ENCODE measurements at places on chromosomes 2 and 18.
A peak's percentile ranks its signal among the peaks of the same experiment; 100 is the strongest.

- DNase-seq, result no peak
Measured at GRCh38 chr2:101480764-101481163, 5.9 kb upstream of the RFX8 start.

GRCh38 chr18:59063300-59063906 lies 76.3 kb upstream of the SEC11C start:
- DNase-seq, result no peak

DNA sequence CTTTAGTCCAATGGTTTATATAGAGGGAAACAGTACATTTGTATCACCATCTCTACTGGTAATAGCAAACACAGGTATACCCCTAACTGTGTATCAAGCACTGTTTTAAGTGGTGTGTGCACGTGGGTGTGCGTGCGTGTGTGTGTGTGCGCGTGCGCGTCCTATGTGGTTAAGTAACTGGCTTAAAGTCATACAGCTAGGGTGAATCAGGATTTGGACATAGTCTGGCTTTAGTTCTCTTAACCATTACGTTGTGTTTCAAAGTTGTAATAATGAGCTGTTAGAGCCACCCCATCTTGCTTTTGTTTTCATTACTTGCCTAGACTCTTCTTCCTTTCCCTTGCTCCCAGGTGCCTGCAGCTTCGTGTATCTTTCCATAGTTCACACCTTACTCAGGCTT lies 2.1 kb downstream of the HADHB start:
- DNase-seq, result no peak

- DNase-seq, result peak; percentile 28
Measured at GRCh38 chr2:41187376-41188122, 735.7 kb upstream of the SLC8A1 start.

- no peak for DNase-seq
Measured at GRCh38 chr2:207483066-207483465, 46.7 kb upstream of the CREB1 start.

DNA sequence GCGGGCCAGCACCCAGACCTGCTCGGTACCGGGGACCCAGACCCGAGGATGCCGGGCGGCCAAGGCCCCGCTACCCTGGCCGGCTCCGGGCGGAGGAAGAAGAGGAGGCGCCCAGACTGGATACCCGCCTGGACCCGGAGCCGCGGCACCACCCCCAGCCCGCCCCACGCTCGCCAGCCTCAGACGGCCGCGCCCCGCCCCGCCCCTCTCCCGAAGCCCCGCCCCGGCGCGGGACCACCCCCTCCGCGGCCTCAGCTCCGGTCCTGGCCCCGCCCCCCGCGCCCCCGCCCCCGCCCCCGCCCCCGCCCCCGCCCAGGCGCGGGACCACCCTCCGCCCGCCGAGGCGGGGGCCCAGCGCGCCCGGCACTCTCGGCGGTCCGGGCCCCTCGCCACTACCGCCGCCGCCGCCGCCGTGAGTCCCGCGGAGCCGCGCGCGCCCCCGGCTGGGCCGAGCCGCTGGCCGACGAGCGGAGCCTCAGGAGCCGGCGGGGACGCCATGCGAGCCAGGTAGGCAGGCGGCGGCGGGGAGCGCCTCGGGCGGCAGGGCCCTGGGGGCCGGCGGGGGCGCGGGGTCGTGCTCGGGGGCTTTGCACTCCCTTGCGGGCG lies at the start of gene SH3BP4:
Gene SH3BP4, plus strand, starts transcription at position 354 of the 606 bp plus-strand sequence. CDS start 82,986 bp downstream, outside the sequence.
- DNase-seq, result peak; percentile 85

DNA sequence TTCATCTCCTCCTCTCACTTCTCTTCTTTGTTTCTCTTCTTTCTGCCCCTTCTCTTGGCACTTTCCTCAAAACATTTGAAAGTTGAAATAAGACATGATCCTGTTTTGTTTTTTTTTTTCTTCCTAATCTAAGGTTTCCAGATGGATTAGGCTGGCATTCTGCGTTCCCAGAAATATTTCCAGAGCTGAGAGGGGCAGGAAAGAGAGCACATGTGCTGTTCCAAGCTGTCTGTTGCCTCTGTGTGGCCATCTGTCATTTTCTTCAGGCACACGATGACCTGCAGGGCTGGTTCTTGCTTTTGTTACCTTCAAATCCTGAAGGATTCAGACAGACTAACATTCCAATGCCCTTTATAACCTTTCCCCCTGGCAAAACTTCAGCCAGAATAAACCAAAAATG lies 142.9 kb downstream of the RNF144A start:
- no peak for DNase-seq

GRCh38 chr2:103656558-103656957 lies 894.7 kb downstream of the TMEM182 start:
- peak; percentile 40 for DNase-seq

GRCh38 chr2:37769551-37769950 lies 98.1 kb upstream of the CDC42EP3 start:
- no peak for DNase-seq

GRCh38 chr2:43009448-43009847 lies 217.0 kb downstream of the ZFP36L2 start:
- no peak for DNase-seq

GRCh38 chr2:84674586-84674985 lies 158.3 kb downstream of the DNAH6 start:
- no peak for DNase-seq

- peak; percentile 91 for DNase-seq
Measured at GRCh38 chr2:188456114-188456909, 164.6 kb downstream of the GULP1 start.

DNA sequence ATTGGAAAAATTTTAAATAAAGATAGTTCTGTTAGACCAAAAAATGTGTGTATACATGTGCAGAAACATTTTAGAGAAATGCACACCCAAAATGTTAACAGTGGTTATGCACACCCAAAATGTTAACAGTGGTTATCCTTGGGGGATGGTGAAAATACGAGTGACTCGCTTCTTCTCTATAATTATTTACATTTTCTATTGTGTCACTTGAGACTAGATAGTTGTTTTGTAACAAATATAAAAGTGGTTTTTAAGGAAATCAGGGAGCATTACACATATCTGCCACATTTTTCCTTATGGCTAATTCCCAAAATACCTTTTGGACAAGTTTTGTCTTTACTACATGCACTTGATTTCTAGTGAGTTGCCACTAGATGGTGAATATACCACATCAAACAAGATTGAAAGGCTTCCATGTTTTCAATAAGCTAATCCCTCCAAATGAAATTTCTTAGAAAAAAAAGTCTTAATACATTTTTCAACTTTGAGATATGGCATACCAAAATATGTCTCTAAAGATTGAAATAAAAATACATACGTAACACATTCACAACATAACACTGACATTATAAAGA lies 9.0 kb upstream of the HIBCH start:
- peak; percentile 4 for DNase-seq

DNA sequence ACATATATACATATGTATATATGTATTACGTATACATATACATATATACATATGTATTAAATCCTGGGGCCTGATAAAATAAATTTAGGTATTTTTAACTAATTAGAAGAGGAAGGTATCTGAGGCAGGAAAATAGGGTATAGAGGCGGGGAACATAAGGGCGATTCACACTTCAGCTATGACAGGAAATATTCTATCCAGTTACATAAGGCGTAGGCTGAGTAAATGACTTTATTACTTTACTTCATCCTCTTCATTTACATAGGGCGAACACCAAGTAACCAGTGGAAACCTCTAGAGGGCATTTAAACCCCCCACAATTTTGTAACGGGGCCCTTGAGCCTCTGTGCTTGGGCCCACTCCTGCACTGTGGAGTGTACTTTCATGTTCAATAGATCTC lies 167.5 kb downstream of the SOCS6 start:
- no peak for DNase-seq

GRCh38 chr2:8257502-8257901 lies 424.4 kb upstream of the ID2 start:
- DNase-seq, result peak; percentile 27

DNA sequence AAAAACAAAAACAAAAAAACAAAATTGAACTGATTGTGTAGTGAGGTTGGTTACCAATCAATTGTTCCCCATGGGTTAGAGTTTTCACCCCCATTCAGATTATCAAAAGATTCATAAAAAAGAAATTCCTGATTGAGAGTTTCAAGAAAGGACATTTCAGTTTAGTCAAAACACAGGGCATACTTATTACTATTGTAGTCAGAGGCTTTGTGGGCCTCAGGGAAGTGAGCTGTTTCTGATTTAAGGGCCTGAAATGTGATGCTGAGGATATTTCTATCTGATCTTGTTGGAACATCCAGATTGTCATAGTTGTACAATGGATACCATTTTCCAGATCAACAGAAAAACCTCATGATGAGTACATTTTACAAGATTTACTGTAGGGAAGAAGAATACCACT lies 368.1 kb upstream of the NETO1 start:
- no peak for DNase-seq

DNA sequence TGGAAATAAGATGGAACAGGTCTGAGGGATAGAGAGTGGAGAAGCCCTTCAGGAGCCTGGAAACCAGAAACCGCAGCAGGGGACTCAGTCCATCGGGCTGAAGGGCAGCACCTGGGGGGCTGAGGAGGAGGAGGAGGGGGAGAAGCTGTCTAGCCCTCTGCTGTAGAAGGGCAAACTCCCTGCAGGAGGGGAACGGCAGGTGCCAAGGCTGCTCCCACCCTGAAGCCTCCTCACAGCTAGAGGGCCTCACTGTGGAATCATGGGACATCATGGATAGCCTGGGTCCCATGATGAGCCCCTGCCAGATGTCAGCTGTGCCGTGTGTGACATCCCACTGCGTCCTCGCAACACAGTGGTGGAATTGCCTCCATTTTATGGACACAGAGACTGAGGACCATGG lies 435 bp downstream of the MYO7B start:
- no peak for DNase-seq

DNA sequence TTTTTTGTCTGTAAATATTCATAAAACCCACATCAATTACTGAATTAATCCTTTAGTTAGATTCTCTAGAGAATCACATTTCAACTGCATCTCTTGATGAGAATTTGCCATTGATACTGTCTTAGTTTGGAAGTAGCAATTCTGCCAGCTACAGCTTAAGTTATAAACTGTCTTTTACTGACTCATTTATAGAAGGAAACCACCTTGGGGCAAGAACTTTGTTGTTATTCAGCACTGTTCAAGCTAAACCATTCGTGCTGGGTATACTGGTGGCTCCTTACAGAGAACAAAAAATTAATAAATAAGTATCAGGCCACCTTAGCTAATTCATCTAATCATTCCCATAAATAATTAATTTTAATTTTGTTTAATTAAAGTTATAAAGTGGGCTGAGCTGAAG lies 1082.6 kb upstream of the CELF4 start:
- DNase-seq, result no peak
